Nucleus accumbens (tissue), 56 donors: ENCODE measurements at places on chromosomes 16 and 17.
A peak's percentile ranks its signal among the peaks of the same experiment; 100 is the strongest.

DNA sequence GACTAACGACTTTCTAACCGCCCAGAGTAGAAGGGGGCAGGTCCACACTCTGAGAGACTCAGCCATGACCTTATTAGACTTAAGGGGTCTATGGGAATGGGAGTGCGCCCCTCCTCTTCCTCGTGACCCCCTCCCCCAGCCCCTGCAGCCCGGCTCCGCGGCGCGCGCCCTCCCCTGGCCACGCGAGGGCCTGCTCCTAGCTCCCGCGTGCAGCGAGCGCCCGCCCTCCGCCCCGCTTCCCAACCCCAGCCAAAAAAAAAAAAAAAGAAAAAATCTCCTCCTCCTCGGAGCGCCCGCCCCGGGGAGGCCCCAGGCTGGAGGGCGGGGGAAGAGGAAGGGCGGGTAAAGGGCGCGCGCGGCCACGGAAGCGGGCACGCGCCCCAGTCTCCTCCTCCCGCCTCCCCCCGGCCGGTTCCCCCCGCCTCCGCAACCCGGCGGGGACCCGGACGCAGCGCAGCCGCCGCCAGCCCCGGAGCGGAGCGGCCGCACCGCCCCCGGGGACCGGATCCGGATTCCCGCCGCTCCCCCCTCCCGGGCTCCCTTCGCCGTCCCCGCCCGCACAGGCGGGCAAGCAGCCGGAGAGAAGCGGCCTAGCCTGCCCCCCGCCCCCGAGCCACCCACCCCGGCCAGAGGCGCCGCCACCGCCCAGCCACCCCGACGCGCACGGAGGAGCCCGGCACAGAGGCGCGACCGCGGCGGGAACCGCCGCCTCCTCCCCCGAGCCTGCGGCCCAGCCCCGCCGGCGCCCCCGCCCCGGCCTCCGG, 949 bp downstream of the UBTF start:
- peak; percentile 80 for DNase-seq

GRCh38 chr17:55432358-55433028, 10.9 kb upstream of the MMD start:
- no peak for DNase-seq

- DNase-seq = peak; percentile 80
These were observed at the start of gene RNF227 for GRCh38 chr17:7915611-7916384. TSS of gene RNF227 (minus strand) at chr17:7916289. CDS start at chr17:7916195, 94 bp downstream.

- DNase-seq = no peak
These were observed 5.2 kb downstream of the CDH13 start for GRCh38 chr16:82631701-82632685.

DNA sequence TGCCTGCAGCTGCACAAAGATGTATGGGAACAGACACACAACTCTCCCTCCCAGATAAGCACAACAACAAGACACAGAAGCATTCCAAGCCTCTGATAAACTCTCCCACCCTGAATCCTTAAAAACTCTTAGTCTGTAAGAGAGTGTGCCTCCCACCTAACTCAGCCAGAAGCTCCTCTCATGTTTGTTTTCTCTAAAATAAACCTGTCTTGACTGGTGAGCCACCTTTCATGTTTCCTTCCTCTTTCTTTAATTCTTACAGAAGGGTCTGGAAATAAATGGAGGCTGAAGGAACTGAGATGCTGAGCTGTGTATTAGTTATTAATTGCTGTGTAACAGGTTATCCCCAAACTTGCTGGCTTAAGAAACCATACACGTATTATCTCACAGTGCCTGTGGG, 57.2 kb downstream of the MEOX1 start:
- no peak for DNase-seq

GRCh38 chr17:7825206-7825990, 8.6 kb upstream of the KDM6B start:
- no peak for DNase-seq

DNA sequence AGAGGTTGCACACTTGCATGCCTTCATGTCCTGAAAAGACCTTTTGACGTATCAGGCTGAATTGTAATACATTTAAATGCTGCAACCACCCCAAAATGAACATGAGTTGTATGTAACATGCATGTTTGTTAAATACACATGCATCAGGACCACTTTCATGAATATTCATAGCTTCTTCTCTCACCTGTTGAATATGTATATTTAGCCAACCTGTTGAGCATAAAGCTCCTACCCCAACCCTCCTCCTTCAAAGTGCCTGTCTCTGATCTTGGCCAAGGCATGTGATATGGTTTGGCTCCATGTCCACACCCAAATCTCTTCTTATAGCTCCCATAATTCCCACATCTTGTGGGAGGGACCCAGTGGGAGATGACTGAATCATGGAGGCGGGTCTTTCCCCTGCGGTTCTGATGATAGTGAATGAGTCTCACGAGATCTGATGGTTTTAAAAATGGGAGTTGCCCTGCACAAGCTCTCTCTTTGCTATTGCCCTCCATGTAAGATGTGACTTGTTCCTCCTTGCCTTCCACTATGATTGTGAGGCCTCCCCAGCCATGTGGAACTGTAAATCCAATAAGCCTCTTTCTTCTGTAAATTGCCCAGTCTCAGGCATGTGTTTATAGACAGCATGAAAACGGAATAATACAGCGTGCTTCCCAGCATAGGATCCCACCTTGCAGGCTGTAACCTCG, 3.8 kb upstream of the CRYM start:
- no peak for DNase-seq

DNA sequence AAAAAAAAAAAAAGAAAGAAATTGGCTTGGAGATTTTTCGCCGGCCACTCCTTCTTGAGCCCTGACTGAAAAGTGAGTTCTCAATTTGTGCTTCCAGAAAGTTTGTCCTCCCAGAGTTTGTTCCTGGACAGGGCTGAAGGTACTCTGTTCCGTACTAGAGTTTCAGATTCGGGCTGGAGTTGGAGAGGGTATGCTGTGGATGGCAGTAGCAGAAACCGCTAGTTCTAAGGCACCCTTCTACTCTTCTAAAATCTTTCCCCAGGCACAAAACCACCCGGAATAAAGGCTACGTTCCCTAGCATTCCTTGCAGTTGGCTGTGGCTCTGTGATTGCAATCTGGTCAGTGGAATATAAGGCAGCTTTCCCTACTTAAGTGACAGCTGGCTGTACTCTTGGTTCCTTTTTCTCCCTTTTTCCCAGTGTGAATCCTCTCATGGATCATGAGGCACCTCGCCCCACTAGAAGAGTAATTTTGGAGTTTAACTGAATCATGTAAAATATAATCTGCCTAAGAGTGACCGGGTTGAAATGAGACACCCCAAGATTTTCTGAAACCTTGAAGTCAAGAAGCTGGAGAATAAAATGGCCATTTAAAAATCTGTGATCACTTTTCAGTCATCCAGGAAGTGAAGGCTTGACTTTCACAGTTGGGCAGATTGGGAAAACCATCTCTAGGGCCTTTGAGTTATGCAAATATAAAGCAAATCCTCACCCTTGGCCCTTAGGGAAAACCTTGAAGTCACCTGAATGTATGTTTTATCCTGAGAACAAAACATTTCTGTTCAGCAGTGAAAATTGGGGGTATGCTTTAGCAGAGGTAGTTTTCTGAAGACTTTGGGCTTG, 901 bp upstream of the HEATR6 start:
- DNase-seq = no peak

DNA sequence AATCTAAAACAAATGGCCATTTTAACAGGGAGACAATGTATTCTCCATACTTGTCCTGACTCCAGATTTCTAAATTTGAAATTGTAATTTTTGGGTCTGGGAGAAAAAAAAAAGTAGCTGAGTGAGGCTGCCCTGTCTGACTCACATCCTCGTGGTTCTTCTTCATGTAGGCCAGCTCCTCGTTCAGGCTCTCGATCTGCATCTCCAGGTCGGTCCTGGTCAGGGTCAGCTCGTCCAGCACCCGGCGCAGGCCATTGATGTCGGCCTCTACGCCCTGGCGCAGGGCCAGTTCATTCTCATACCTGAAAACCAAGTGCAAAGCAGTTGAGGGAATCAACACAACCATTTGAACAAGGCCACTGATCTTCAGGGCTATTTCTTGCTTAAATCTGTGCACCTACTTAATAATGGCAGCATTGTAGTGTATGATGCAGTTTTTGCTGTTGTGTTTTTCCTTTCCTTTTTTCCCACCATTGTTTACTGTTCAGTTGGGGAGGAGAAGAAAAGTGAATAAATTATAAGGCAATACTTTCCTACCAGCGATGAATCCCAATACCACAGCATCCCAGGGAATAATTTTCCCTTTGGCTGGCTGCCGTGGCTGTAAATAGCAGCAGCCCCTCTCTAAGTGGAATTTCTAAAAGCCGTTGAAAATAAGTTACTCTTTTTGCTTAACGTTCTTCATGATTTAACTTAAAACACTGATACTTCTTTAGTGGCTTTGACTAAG, 2.2 kb downstream of the KRT12 start:
- DNase-seq = no peak

DNA sequence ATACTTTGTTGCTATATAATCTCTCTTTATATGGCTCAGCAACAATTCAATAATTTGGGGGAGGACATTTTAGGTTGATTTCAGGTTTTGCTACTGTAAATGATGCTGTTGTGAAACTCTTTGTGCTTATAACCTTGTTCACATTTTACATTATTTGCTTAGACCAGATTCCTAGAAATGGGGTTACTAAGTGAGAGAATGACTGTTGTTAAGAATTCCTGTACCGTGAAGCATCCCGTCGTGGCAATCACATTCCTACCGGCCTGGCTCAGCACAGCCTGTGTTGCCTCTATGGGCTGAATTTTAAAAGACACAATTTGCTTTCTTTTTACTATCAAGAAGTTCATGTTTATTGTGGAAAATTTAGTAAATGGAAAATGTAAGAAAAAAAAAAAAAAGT, 31.4 kb downstream of the B9D1 start:
- DNase-seq = no peak

GRCh38 chr17:39551879-39552278, 55.8 kb downstream of the NEUROD2 start:
- DNase-seq = no peak

- peak; percentile 26 for DNase-seq
These were observed 5.4 kb downstream of the LRRC75A start for GRCh38 chr17:16486373-16487250.

DNA sequence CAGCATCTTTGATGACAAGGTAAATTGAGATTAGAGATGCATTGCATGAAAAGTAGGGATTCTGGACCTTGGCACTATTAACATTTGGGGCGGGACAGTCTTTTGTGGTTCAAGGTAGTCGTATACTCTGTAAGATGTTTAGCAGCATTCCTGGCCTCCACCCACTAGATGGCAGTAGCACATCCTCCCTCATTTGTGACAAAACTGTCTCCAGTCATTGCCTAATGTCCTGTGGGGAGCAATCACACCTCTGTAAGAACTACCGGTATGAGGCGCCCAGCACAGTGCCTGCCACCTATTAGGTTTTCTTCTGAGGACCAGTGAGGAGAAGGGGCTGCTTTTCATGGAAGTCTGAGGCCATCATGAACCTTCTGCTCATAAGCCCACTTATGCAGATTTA, 180.8 kb downstream of the RBFOX1 start:
- no peak for DNase-seq

DNA sequence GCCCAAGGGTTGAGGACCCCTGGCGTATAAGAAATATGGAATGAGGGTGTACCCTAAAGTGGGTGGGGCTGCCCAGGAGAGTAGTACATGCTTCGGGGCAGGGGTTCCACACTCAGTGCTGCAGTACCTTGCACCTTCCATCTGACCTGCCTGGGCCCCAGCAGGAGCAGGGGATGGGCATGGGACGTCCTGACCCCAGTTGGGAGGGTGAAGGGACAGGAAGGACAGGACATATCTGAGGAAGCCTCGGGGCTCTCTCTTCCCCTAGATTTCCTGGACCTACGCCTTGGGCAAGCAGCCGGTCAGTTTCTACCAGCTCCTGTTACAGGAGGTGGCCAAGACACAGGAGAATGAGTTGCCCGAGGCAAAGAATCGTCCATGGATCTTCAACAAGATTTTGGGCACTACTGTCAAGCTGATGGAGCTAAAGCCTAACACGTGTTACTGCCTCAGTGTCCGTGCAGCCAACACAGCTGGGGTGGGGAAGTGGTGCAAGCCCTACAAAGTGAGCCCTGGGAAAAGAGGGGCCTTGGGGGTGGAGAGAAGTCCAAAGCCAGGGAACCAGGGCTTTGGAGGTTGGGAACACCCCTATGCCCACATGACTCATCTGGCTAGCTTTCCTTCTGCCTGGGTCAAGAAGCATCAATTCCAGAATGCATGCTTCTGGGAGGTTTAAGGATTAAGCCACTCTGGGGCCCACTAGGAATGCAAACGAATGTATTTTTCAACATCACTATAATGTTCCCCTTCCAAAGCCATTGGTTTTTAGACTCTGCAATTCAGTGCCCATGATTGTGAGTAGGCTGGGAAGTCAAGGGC, 7.9 kb downstream of the FNDC8 start:
- no peak for DNase-seq

- DNase-seq = no peak
These were observed 674.7 kb upstream of the KIF2B start for GRCh38 chr17:53148058-53148457.
